ENCODE measurements at places on chromosomes 6 and 20.

- no peak for DNase-seq
Observed at GRCh38 chr20:31604567-31605030, 490 bp upstream of the ID1 start.

GRCh38 chr6:141988954-141989705 is 143.6 kb upstream of the GJE1 start:
- peak; percentile 88 for DNase-seq

DNA sequence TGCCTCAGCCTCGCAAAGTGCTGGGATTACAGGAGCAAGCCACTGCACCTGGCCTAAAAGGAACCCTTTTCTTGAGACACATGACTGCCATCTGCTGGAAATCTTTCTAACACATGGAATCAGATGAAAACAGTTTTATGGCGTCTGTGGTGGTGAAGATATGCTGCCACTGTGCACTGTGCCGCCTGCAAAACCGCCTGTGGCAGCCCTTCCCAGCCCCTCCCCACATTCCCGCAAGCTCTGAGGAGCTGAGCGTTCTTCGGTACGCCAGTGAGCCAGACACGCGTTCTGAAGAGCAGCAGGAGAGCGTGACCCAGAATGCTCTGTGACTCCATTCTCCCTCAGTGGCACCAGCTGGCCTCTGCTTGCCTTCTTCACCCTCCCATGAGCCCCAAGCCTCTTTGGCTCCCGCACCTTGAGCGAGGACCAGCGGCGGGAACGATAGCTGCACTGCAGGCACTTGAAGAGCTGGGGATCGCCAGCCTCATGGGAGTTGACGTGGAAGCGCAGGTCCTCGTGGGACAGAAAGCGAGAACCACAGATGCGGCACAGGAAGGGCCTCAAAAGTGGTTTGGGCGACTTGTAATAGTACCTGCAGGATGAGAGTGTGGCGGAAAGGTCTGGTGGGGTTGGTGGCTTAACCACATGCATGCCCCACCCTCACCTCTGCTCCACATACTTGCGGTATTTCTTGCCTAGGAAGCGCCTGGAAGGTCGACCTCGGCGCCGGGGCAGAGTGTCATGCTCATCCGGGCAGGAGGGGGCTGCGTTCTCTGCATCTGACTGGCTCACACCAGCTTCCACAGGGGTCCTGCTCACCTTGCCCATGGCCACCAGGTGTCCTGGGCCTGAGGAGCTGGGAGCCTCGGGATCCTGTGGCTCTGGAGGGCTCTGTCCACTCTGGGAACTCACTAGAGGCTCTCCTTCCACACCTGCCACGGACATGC is 8.7 kb downstream of the ZNF335 start:
- peak; percentile 58 for DNase-seq

DNA sequence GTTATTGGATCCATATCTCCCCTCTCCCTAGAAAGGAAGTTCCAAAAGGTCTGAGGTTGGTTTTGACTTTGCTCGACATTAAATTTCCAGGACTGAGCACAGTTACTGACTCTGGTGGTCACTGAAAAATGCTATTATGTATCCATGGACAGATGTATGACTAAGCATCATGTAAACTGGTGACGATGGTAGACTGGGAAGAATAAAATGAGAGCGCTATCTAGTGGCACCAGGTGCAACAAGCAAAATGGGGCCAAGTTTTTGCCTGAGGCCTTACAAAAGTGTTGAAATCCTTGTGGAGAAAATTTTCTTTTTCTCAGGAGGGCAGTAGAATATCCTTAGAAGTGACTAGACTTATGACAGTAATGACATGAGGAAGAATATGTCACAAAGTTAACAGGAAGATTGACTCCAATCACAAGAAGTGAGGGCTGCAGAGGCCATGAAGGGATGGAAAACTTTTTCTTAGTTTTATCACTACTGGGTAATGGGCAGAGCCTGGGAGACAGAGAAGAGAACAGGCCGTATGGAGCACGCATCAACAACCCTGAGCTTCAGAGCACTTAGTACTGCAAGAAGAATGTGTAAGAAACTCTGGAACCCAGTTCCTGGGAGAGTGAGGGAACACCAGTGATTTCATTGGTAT is 88.9 kb upstream of the ELOVL5 start:
- DNase-seq = peak; percentile 85

DNA sequence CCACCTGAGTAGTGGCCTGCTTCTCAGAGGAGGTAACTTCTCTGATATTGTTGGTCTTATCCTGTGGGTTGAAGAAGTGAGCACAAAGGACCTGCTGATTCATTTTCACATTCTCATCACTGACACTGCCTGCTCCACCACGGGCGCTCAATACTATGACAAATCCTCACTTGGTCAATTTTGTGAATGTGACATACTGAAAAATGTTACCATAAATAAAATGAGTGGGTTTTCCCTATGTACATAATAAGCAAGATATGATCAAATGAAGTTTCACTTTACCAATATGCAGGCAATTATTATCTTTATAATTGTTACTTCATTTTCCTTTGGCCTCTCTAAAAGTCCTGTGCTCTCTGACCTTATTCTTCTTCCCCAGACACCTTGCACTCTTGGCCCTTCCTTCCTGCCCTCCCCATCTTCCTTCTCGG is 71.5 kb upstream of the RIPOR2 start:
- no peak for DNase-seq

GRCh38 chr6:14144678-14145113 is 27.1 kb downstream of the CD83 start:
- DNase-seq = peak; percentile 49

DNA sequence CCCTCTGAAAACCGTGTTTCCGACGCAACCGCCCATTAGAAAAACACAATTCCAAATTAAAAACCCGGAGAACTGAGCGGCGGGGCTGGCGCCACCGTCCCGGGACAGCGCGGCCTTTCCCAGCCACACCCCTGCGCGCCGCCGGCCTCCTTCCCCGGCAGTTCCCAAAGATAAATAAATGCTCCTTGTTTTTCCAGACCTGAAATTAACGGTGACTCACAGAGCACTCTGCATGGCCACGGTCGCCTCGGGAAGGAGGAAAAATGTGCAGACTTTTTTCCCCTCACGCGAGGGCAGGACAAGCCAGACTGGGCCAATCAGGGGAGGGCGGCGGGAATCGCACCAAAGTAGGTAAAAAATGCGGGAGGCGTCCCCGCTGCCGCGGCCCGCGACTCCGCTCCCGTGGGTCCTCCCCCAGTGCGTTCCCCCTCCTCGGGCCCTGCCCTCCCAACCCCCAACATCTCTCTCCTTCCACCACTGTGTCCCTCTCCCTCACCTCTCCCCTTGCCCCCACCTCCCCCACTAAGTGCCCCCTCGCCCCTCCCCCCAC is 828 bp upstream of the DSTN start:
- peak; percentile 97 for DNase-seq

- DNase-seq = no peak
Observed at GRCh38 chr20:62774762-62775161, 21.5 kb upstream of the MRGBP start.

GRCh38 chr6:165799391-165800153 is 136.5 kb upstream of the PDE10A start:
- no peak for DNase-seq
